Suppressor macrophage treated with lipopolysaccharide for 4 hours (primary cell): ENCODE measurements at places on chromosomes 5 and 9.
A peak's percentile ranks its signal among the peaks of the same experiment; 100 is the strongest.

DNA sequence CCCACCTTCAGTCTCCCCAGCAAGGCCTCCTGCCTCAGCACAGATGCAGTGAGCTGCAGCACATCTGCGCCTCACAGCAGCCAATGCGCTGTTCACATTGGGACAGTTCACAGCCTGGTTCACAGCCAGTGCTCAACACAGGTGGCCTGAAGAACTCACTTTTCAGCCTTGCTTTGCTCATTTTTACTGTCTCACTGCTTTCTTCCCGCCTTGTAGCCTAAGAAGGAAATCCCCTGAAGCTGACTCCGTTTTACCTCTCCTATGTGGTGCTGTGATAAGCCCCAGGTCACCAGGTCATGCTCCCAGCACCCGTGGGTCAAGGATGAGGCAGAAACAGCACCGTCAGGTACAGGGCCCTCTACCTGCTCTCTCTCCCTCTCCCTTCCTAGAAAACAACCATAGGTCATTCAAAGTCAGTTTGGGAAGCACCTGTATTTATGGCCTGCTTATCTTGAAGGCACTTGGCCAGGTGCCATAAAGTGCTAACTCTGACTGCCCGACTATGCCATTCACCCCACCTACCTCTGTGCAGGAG, 1.1 kb downstream of the GCNT4 start:
- no peak for DNase-seq

DNA sequence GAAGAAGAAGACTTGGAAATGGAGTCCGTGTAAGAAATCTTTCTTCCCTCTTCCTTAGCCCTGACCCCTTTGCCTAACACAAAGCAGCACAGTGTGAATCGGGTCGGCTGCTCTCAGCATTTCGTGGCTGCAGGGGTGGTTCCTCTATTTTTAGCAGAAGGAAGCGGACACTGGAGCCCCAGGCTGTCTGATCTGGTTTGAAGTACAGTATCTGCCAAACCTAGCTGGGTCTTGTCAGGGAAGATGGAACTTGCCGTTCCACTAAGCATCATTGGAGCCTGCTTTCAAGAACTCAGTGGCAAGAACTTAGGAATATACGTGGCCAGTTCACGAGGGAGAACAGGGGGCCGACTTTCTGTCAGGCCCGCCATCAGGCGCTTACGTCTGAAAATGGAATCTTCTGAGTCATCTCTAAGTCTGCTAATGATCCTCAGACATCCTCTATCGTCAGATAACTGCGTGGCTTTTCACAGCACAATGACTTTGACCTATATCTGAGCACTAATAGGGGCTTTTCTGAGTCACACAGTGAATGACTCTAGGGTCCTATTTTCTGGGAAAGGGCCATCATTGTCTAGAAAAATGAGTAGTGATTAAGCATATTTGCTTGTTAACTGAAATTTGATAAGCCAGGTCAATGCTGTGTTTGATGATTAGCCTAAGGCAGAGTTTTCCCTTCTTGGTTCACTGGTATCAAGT, 43.3 kb upstream of the NCS1 start:
- peak; percentile 90 for DNase-seq

GRCh38 chr5:56430422-56430821, 197.3 kb upstream of the ANKRD55 start:
- no peak for DNase-seq

- DNase-seq: no peak
Observed at GRCh38 chr5:3590161-3590966, 5.3 kb upstream of the IRX1 start.

- DNase-seq: no peak
Observed at GRCh38 chr5:128413356-128413755, 124.7 kb downstream of the FBN2 start.

GRCh38 chr5:83406906-83407305, 64.6 kb upstream of the VCAN start:
- peak; percentile 51 for DNase-seq

DNA sequence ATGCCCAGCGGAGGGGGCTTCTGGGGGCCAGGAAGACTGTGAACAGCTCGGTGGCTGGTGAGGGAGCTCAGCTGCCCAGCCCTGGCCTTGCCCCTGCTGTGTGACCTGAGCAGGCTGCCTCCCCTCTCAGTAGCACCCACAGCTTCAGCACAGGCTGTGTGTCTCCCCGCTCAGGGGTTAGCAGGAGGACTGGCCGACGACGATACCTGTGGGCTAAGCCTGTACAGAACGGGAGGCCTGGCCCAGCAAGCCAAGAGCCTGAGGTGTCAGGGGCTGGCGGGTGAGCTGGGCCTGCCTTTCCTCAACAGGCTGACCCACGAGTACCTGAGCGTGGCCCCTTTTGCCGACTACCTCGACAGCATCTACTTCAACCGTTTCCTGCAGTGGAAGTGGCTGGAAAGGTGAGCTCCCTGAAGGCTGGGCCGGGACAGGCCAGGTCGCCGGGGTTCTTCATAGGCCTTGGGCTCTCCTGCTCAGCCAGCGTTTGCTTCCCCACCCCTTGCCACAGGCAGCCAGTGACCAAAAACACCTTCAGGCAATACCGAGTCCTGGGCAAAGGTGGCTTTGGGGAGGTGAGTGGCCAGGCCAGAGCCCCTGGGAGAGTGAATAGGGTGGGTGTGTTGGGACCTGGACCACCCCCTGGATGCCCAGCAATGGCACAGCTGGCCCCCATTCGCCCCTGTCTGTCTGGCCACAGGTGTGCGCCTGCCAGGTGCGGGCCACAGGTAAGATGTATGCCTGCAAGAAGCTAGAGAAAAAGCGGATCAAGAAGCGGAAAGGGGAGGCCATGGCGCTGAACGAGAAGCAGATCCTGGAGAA, 6.6 kb downstream of the GRK6 start:
- DNase-seq: no peak

DNA sequence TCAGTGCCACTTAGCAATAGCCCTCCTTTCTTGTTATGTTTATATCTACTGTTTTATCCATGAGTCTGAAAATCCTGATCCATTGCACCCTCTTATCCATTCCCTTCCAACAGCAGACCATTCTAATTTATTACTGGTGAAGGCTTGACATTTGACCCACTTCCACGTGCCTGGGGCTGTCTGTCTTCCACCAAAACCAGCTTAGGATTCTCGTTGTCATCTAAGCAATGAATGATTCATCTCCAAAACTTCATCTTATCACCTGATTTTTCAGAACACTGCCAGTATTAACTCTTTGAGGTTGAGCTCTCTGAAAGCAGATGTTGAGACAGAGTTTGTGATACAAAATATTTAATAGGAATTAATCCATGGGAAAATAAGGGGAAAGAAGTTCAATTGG, 277.8 kb upstream of the FBXL7 start:
- no peak for DNase-seq

DNA sequence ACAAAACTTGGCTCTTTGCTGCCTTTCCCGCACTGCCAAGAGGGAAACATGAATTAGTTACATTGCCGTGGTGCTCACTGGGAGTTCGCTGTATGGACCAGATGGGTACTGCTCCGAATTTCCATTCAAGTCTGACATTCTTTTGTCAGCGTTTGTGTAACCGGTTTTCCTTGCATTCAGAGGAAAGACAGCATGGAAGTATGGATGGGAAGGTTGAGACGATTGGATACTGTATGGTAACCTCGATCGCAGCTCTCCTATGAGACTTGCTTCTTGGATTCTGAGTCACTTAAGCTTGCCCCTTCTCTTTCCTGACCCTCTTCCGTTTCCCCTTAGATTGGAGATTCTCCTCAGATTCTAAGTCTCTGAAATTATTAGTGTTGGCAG, 625 bp upstream of the UBLCP1 start:
- no peak for DNase-seq

- DNase-seq: no peak
Observed at GRCh38 chr5:171201310-171201709, 107.7 kb upstream of the TLX3 start.

GRCh38 chr5:40690267-40690666, 10.6 kb downstream of the PTGER4 start:
- DNase-seq: no peak

DNA sequence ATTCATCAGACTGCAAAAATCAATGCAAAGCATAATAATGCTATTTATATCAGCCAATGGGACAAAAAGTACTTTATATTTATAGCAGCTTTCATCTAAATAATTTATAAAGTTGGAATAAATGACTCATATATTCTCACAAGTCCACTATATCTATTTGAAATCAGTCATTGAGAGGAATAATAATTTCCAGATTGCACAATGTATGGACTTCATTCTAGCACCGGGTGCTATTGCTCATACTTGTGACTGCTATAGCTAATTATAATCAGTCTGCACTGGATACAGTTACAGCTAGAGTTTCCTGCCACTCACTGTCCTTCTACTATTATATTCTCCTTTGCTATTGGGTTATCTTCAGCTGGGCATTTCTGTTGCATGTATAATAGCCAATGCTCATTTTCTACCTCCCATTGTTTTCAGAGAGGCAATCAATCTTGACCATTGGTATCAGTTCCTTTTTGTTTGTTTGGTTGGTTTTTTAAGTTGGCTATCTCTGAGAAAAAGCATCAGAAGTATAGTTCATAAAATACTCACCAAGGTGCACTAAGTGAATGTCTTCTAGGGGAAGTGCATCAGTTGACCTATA, 1.9 kb downstream of the CDH18 start:
- no peak for DNase-seq

DNA sequence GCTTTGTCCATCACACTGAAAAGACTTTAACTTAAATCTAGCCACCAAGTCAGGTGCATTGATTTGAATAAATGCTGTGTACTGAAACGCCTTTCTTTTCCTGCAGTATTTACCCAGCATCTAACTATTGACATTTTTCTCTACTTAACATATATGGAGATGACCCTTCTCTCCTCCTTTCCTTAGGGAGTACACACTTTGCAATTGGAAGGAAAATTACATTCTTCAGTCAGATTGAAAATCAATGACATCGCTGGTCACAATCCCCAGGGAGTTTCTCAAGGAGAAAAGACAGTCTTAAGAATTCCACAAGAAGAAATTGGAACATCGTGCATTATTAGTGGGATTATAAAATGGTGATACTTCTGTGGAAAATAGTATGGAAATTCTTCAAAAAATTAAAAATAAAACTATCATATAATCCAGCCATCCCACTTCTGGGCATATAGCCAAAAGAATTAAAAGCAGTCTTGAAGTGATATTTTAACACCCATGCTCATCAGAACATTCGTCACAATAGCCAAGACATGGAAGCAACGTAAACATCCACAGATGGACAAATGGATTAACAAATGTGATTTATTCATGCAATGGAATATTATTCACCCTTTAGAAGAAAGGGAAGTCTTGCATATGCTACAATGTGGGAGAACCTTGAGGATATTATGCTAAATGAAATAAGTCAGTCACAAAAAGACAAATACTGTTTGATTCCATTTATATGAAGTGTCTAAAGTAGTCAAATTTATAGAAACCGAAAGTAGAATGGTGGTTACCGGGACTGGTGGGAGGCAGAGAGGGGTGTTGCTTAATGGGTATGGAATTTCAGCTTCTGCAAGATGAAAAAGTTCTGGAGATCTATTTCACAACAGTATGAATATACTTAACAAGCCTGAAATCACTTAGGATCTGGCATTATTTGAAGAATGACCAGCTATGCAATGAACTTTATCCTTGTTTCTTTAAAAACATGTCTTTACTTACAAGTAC, 14.3 kb upstream of the FREM1 start:
- DNase-seq: peak; percentile 5

- peak; percentile 7 for DNase-seq
Observed at GRCh38 chr9:123929177-123929869, 603 bp downstream of the DENND1A start.

DNA sequence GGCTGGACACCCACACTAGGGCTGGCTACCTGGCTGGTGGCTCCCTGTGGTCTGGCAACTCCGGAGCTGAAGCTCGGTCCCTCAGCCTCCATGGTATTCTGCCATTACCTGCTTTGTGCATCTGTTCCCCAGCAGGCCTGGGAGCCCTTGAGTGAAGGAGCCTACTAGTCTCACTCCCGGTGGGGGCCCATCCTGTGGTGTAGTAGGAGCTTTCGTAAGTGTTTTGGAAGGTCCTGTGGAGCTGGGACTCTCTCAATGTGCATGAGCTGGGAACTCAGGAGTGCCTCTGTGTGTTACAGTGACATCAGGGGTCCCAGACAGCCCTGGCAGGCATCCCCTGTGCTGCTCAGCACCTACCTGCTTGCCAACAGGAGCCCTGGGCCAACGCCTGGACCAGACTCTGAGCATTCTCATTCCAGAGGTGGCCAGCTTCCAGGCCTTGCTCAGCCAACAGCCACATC, 267.1 kb downstream of the GADD45G start:
- no peak for DNase-seq

GRCh38 chr5:11962122-11962521, 57.9 kb upstream of the CTNND2 start:
- DNase-seq: no peak

DNA sequence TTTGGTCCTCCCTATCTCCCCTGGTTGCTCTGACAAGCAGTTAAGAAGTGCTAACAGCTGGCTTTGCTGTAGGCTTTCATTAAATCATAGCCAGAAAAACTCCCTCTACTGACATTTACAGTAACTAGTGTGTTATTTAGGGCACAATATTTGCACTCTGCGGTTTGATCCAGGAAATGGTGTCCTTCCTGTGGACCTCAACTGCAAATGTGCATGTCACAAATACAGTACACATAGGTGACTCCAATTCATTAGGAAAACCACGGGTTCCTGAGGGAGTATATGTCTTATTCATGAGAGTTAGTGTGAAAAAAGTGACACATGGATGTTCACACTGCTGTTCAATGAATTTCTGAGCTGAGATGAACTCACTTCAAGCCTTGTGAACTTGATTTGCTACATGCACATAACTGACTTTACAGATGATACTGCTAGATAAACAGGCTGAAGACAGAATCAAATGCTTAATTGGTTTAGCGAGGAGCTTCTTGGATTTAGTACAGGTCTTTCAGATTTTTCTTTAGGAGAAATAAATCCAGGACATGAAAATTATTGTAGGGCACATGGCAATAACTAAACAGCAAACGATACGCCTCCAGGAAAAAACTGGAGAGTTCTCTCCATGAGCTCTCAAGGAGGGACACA, 281.5 kb downstream of the EFNA5 start:
- DNase-seq: peak; percentile 71

DNA sequence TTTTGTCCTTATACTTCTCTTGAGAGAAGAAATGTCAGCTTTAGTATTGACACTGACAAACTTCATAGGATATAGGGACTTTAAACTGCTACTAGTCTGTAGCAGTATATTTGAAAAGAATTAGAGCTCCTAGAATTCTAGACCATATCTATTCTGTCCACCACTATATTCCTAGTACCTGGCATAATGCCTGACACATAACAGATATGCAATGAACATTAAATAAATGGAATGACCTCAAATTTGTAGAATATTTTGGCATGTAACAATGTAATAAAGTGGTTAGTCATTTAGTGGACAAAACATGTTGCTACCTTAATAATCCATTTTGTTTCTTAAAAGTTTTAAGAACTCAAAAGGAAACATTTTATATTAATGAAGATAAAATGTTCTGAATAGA, 57.5 kb downstream of the HOMER1 start:
- no peak for DNase-seq

- no peak for DNase-seq
Observed at GRCh38 chr9:20746967-20747366, 62.9 kb downstream of the FOCAD start.

- no peak for DNase-seq
Observed at GRCh38 chr5:69416699-69417098, 1.8 kb downstream of the MARVELD2 start.
